Stimulated activated CD8-positive, alpha-beta memory T cell treated with anti-CD3 and anti-CD28 coated beads, Interleukin-15, amount 100 ng/mL, for 48 hours (primary cell): ENCODE measurements at places on chromosomes 4 and X.

DNA sequence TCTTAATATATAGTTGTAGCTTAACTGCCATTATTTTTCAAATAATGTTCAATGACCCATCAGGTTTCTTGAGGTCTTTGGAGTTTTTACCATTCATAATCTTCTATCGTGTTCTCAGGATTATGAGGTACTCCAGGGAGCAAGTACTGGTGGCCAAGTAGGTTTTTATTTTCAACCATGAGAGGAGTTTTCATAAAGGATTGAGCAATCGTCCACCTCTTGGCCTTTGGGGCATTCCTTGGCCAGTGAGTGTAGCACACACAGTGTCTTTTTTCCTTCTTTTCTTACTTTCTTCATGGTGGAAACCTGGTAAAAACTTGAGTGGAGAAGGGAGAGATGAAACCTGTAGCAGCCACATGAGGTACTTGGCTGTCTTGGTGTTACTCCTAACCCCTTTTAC lies 567.0 kb upstream of the NR3C2 start:
- no peak for DNase-seq

DNA sequence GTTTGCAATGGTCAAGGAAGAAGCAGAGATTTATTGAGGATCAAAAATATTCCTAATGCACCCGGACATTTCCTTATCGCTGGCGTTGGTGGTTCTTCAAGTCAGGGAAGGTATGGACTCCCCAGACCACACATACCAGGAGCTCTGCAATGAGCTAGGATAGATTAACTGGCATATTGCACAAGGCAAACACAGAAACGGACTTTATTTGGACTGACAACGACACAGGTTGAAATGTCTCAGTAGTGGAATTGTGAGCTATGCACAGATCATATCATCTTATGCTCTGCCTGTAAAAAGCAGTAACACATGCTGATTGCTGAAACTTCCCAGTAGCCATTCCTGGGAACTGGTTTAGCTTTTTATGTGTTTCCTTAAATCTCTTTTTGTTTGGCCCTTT lies 1.7 kb downstream of the TSPAN7 start:
- DNase-seq: no peak

DNA sequence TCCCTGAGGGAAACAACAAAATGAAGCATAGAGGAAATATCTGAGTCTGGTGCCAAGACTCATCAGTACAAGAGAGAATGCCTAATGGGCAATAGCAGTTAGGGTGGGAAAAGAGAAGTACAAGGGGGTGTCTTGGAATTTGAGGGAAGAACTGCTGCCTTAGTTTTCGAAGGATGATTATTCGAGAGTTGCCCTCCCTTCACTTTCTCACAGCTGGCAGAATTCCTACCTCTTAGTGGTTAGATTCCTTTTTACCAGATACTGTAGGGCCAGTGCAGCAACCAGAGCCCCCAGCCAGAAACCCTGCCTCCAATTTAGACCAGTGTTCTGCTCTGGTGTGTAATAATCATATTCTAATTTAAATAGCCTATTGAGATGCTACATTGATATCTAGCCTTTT lies 56.5 kb downstream of the NFKB1 start:
- DNase-seq: no peak

DNA sequence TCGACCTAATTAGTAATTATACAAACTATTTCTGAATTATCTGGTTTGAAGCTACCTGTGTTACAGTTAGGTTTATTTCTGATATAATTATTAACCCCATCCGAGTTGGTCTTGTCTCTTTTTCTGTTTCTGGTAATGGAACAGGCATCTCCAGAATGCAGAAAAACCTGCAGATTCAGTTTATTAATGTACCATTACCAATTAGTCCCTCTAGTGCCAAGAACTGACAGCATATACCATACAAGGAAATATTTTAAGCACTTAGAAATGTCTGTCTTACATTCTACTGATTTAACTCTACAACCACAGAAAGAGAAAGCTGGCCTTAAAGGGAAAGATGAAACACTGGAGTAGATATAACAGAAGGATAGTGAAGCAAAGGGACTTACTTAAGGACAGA lies 570.6 kb downstream of the CENPC start:
- no peak for DNase-seq

DNA sequence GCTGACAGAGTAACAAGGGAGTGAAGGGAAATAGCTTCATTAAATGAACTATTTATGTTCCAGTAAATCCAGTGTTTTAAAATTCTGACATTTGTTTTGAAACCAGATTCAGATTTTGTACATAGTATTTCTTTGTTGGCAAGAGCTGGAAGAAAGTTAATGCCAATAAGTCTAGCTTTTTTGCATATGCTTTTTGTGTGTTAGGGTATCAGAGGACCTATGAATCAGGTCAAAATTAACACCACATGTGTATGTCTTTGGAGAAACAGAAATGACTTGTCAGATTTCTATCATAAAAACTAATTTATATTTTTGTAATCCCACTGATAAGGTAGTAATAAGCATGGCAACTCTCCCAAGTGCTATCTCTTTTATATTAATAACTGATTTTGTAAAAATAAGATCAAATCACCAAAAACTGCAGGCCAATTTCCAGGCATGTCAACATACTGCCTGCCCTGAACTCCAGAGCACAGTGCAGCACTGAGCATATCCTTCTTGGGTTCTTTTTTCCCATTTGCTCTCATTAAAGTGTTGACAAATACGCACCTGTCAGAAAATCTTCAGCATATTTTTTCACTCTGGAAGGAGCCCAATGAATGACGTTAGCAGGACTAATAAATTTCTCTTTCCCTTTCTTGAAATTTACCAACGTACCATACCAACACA lies 65.5 kb downstream of the SH3RF1 start:
- no peak for DNase-seq

GRCh38 chrX:50198348-50198747 lies 2.5 kb downstream of the AKAP4 start:
- no peak for DNase-seq

GRCh38 chrX:13165266-13166189 lies 121.1 kb upstream of the FAM9C start:
- DNase-seq: no peak

GRCh38 chr4:169245061-169245460 lies 25.7 kb downstream of the SH3RF1 start:
- no peak for DNase-seq

DNA sequence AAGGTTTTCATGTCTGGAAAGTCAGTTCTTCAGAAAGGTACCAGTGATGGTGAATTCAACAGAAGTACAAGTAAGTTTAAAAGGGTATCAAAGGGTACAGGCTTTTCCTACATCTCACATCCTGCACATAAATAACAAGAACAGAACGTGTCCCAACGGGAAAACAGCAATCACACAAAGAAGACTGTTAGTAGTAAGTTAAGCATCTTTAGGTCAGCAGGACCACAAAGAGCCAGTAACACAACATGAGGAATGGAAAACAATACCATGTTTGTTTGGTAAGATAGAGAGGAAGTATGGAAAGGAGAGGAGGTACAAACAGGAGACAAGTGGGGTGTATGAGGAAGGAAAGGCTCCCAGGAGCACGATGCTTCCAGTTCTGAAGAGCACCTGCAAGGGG lies 43.2 kb downstream of the SAT1 start:
- DNase-seq: no peak

DNA sequence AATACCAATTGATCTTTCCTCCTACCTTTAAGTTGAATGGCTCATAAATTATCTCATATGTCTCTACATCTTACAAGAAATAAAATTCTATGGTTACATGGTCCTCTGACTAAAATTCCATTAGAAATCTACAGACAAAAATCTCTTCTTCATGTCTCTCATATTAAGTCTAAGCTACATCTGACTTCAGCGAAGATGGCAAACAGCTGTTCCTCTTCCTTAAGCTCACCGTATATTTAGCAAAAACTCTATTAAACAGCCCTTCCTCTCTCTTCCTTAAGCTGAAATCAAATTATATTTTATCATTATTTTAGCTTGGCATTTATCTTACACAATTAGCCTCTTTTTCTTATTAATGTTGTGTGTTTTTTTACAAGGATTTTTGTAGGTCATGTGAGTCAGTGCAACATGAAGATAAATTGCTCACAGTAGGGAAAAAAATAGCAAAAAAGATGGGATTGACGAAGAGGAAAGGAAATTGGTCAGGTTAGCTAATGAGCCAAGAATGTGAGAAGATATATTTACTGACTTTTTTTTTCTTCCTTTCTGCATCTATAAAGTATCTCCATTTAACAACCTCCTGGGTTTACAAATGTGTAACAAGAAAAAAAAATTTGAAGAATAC lies 2412.8 kb downstream of the ARAP2 start:
- no peak for DNase-seq

DNA sequence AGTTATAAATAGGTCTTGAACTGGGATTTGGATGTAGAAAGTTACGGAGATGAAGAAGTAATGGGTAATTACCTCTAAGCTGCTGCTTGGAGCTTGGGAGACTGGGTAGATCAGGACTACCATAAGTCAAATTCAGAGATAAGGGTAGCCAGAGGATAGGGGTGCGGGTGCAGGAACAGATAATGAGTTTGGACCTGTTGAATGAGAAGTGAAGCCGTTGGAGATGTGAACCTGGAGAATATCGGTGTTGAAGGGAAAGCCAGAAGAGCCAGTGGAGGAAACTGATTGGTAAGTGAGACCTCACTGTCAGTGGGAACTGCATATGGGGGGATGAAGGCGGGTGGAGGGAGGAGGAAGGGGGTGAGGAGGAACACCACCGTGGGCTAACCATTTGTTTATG lies 618 bp upstream of the FOXO4 start:
- no peak for DNase-seq

GRCh38 chr4:59945716-59946115 lies 1254.4 kb upstream of the ADGRL3 start:
- DNase-seq: no peak

DNA sequence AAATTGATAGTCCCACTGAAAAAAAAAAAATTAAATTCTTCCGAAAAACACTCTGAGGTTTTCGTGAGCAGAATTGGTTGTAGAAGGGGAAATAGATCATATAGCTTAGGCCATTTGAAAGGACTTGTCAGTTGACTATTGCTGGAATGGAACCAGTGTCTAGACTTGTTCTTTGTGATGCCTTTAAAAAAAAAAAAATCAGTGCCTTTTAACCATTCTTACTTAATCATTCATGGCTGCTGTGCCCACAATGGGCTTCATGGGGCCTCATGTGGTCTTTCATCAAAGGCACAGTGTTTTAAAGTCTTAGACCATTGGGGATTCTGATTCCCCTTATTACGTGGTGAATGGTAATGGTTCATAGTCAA lies 139.3 kb downstream of the AFF1 start:
- no peak for DNase-seq

DNA sequence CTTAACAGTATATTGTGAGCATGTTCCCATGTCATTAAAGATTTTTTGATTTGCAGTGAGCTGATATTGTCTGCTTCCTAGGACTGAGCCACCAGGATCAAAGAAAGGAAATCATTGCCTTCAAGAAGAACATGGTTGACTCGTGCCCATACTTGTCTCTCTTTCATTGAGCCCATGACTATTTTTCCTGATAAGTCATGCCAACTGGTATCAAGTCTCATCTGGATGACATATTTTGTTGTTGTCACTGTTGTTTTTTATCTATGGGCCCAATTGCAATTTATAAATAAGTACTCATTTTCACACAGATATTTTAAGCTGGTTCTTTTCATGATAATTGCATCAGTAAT lies 10.2 kb upstream of the RHOH start:
- DNase-seq: no peak

DNA sequence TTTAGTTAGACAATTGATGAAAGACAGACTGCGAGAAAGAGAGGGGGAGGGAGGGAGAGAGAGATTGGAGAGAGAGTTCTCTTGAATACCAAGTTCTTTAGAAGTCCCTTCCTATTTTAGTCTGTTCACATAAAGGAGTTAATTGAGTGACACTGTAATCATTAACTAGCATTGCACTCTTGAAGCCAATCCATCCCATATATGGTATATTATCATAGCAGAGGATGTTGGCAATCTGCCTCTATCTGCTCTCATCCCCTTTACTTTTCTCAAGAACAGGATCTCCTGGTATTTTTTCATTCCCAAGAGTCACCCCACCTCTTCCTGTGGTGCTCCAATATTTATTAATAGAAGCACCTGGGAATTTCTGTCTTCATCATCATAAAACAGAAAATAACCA lies 959.6 kb upstream of the NDST4 start:
- DNase-seq: no peak

DNA sequence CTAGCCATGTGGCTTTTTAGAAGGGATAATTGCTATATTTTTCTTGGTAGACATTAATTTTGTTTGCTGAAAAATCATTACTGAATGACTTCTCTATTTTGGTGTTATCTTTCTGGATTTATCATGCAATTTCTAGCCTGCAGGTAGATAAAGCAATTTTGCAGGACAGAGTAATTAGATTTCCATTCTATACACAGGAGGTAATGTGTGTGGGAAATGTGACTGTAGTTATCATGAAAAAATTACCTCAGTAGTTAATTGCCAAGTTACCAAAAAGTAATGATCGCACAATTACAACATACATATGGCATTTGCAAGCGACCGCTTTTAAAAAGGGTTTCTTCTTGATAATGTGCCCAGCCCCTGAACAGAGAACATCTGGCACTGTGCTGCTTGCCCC lies 66.1 kb downstream of the KIT start:
- DNase-seq: no peak
